ENCODE measurements at places on chromosomes 7 and 10.

GRCh38 chr7:150403376-150404171 lies 24.4 kb downstream of the ZNF775 start:
- DNase-seq: no peak

GRCh38 chr10:30691639-30692015 lies 62.1 kb upstream of the LYZL2 start:
- no peak for DNase-seq

DNA sequence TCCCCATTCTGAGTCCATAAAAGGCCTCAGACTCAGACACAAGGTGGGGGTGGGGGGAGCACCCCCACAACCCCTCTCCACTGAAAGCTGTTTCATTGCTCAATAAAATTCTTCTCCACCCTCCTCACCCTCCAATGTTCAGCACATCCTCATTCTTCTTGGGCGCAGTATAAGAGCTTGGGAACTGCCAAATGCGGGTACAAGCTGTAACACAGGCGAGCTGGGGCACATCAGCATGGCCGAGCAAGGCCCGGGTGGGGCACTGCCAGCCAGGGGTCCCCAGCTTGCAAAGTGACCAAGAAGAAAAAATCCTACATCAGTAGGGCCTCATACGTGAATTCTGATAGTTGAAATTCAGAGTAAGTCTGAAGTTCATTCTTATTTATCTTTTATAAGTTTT lies 50.1 kb downstream of the CACUL1 start:
- DNase-seq: no peak

- DNase-seq: no peak
Observed at GRCh38 chr10:128277267-128277840, 151.1 kb upstream of the MKI67 start.

DNA sequence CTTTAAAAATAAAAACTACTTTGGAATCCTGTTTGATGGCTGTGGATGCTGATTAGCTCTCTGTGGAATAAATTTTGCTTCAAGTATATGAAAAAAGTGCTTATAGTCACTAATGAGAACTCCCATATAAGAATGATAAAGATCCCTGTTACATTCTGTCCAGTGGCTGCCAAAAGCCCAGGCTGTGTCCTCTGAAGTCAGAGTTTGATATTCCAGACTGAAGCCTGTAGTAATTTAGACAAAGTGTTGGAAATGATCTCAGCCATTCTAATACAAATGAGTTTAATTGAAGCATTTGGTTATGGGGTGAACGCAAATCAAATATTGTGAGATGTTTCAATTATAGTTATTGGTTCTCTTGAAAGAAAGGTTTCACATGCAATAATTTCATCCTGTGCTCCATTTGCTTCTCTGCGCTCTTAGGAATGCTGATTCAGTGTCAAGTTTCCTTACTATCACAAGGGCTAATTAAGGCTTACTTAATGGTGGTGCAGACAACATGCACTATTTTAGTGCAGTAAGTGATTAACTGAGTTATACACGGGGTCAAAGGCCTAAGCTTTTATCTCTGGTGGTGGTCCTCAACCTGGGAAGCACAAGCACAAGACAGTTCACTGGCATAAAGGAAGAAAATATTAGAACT lies 867.6 kb downstream of the SORCS1 start:
- DNase-seq: no peak

DNA sequence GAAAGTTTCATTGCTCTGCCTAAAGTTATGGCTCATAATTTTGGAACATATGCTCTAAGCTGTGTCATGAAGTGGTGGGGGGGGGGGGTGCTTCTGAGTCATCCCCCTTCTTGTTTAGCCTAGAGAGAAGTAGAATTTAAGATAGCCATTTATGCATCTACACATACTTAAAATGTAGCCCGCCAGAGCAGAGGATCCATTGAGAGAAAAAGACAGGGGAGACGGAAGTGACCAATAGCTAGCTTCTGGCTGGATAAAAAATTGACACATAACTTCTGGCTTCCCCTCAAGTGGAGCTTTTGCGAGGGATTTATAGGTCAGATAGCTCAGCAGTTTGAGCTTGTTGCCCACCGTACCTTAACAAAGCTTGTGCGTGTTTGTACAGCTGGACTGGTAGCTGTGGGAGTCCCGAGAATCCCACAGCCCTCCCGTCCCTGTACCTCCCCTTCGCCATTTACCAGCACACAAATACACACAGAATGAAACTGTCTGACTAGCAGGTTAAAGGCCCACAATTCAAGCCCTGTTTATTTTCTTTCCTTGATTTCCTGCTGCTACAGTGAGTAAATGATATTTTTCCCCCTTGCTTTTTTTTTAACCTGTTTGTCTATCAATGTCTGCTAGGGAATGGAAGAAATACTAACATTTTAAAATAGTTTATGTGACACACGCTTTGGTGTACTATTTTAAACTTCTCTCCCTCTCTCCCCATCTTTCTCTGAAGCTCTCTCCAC lies 232.6 kb upstream of the FERD3L start:
- DNase-seq: no peak

- peak; percentile 43 for DNase-seq
Observed at GRCh38 chr10:77710759-77711682, 73.4 kb upstream of the KCNMA1 start.

DNA sequence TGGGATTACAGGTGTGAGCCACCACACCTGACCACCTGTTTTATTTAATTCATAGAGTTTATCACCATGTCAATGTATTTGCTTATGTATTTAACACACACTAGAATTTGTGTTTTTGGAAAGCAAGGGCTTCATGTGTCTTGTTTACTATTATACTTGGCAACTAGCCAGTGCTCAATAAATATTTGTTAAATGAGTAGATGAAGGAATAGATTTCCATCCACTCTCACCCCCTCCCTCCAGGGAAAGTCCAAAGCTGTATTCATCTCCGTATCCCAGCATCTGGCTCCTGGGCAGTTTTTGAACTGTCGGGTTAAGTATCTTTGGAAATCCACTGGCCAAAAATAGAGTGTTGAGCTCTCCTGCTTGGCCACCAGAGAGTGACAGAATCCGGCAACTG lies 4.6 kb upstream of the RADIL start:
- no peak for DNase-seq

- no peak for DNase-seq
Observed at GRCh38 chr10:63887023-63887589, 365.9 kb downstream of the REEP3 start.

GRCh38 chr10:71213761-71214440 lies 1.5 kb downstream of the UNC5B start:
- DNase-seq: no peak

GRCh38 chr10:89640241-89640640 lies 4.8 kb downstream of the PANK1 start:
- DNase-seq: no peak

DNA sequence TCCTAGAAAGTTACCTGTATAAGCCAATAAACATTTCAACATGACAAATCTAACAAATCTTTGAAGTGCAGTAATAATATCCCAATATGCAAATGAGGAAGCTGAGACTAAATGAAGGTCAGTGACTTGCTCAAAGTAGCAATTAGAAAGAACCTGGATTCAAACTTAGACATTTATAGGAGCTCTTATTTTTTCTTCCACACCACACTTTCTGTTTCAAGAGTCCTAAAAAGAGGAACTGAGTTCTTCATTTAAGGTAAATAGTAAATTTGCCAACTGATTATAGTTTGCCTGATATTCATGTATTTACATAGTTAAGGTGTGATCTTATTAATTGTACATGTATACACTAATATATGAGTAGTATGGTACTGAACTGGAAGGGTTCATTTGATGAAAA lies 44.0 kb downstream of the KLHDC10 start:
- DNase-seq: no peak

DNA sequence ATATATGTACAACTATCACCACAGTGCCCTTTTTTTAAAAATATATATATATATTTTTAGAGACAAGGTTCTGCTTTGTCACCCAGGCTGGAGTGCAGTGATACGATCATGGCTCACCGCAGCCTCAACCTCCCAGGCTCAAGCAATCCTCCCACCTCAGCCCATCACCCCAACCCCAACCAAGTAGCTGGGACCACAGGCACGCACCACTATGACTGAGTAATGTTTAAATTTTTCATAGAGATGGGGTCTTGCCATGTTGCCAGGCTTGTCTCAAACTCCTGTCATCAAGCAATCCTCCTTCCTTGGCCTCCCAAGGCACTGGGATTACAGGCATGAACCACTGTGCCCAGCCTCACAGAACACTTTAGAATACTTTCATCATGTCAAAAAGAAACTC lies 234.9 kb downstream of the SH2D4B start:
- DNase-seq: no peak

Data from activated T-cell treated with anti-CD3 and anti-CD28 coated beads for 4 hours (primary cell).